Stimulated activated CD8-positive, alpha-beta memory T cell treated with anti-CD3 and anti-CD28 coated beads, Interleukin-4, amount 100 ng/mL, for 1 hour (primary cell): ENCODE measurements at places on chromosomes 4 and X.

DNA sequence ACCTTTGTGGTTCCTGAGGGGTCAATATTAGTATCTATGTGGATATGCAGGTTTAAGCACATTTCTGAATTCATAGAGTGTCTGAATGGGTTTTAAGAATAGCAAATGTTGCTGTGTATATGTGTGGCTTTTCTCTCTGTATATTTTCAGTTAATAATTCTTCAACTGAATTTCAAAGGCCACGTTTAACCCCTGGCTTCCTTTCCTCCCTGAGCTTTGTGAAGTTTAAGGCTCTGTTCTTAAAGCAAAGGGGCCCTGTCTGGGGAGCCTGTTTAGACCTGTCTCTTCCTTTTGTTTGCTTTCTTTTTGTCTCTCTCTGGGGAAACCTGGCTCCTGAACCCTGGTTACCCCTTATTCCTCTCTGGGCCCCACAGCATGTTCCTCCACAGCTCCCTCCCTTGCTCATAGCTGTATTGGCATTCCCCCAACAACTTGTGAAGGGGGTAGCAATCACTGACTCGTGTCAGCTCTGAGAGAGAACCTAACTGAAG lies 139.1 kb downstream of the COL4A6 start:
- no peak for DNase-seq

DNA sequence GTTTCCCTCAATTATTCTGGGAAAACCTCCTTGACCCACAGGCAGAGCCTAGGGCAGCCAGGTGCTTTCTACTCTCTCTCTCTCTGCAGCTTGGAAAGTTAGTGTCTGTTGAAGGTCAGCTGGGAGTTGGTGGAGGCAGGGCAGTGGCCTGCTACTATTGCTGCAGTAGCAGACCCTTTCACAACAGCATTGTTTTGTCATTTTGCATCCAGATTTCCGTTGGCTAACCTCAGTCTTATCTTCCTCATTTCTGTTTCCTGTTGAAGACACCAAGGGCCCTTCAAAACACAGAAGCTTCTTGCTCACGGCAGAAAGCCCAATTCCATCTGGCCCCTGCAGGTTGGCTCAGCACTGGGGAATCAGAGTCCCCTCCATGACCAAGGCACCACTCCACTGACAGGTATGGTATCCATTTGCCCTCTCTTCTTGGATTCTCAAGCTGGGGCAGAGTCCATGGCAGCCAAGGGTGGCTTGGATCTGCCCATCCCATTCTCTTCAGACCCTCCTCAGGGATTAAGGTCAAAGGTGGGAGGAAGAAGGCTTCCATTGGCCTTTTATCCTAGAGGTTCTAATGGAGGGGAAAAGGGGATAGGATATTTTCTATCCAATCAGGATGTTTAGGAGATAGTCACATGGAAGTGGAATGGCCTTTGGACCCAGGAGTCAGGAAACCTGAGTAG lies 24.6 kb downstream of the VSIG4 start:
- DNase-seq: no peak

- DNase-seq: no peak
Measured at GRCh38 chrX:121802881-121803412, 755.5 kb downstream of the GLUD2 start.

- DNase-seq: no peak
Measured at GRCh38 chr4:37982736-37983135, 22.5 kb downstream of the PTTG2 start.

- no peak for DNase-seq
Measured at GRCh38 chrX:115266300-115266699, 23.2 kb upstream of the LUZP4 start.

GRCh38 chr4:90186229-90186628 lies 59.0 kb downstream of the CCSER1 start:
- DNase-seq: no peak

DNA sequence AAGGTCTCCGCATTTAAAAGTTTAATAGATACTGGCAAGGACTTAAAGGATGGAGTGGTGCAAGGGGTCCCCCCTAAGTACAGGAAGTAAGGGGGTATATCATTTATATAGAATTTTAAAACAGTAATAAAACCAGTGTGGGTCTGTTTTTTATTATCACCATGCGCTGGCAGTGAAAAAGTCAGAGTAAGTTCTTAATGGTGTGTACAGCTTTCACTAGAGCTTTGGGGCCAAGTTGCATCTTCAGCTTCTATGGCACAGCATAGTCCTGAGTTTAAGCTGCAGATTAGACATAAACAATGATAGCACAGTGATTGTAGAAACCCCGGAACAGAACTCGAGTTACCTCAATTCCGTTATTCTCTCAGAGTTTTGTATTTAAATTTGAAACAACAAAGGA lies 27.6 kb downstream of the RHOH start:
- no peak for DNase-seq

GRCh38 chr4:7631288-7632014 lies 196.7 kb upstream of the PSAPL1 start:
- DNase-seq: no peak

DNA sequence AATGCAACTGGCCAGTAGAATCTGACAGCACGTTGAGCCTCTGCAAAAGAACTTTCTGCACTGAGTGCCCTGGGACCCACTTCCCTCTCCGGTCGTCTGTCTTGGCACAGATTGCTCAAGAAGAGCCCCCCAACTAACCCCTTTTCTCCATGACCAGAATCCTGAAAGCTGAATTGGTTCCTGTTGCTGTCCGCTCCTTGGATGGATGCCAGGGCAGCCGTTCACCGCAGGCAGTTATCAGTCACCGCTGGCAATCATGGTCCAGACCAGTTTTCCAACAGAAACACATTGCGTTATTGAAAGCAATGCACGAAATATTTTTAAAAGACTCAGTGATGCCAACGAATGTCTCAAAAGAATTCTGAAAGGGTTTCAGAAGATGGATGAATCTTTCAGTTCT lies 733.7 kb upstream of the FRG1 start:
- no peak for DNase-seq

- no peak for DNase-seq
Measured at GRCh38 chrX:121298499-121298898, 251.1 kb downstream of the GLUD2 start.

DNA sequence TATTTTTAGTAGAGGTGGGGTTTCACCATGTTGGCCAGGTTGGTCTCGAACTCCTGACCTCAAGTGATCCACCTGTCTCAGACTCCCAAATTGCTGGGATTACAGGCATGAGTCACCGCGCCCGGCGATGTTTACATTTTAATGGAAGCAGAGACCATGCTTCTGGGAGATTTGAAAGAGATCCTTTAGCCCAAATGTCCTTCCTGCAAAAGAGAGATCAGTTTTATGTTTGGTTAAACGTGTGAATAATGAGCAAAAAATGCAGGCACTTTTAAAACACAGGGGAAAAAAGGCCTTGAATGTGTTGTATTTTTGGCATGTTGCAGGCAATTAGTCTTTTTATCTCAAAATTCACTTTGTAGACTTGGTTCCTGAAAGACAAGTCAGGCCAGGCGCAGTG lies 95.8 kb upstream of the ELOVL6 start:
- no peak for DNase-seq

DNA sequence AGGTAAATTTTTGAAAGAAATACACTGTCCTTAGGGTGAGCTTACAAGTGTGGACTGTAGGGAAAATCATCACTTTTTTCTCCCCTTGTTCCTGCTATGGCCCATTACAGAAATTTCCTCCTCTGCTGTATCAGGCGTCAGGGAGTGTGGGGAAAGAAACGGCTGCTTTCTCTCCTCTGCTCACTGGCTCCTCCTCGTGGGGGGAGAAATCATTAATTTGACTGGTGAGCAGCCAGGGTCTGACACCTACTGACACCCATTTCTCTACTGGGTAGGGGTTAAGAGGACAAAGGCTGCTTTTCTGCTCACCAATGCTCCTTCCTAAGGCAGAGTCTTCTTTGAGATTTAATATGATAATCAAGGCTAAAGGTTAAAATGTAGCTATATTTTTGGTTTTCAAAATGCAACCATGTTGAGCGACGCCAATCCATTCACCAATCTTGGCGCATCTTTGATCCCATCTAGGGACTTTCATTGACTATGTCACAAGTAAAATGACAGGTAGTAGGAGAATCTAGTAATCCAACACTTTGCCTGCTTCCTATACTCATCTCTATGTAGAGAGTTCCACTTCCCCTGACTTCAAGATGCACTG lies 25.1 kb downstream of the SETD7 start:
- peak; percentile 7 for DNase-seq

DNA sequence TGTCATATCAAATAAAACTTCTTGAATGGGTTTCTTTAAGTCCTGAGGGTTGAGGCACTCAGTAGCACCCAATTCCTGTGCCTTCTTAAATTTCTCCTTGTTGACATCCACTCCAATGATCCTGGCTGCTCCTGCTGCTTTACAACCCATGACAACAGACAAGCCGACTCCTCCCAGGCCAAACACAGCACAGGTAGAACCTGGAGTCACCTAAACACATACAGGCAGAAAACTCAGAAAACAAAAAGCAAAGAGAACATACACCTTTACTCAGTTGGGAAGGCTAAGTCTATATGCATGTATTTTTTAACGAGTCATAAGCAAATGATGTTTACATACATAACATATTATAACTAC lies 10.3 kb downstream of the ADH6 start:
- no peak for DNase-seq

- no peak for DNase-seq
Measured at GRCh38 chr4:152862608-152863007, 73.5 kb upstream of the FHDC1 start.

- DNase-seq: no peak
Measured at GRCh38 chrX:79182616-79183015, 38.1 kb downstream of the GPR174 start.

DNA sequence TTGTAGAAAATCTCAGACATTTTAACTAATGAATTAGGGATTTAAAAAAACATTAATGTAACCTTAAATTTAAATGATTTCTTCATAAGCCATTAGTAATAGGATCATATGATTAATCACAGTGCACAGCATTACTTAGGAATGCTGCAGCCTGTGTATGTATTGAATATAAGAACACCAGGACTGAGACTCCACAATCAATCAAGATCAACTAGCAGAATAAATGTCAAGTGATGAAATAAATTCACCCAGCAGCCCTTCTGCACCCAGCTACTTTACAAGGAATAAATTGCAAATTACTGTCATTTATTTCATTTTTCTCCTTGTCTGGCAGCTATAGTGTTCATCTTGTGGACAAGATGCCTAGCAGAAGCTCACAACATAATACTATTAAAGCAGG lies 46.5 kb downstream of the NEIL3 start:
- no peak for DNase-seq

DNA sequence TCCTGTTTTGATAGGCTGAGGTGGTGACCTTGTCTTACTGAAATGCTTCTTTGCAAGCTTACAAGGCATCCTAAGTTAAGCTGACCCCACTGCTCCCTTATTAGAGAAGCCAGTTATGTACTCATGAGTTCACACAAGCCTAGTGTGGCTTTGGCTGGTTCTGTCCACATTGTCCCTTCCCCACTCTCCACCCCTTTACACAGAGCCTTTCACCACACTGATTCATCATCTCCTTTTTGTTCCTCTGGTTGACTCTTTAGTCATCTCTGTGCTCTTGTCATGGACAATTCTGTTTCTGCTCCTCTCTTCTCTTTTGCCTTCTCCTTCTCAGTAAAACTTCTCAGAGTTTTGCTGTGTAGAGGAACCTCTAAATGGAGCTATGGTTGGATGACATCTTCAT lies 4.9 kb downstream of the CHRNA9 start:
- no peak for DNase-seq

DNA sequence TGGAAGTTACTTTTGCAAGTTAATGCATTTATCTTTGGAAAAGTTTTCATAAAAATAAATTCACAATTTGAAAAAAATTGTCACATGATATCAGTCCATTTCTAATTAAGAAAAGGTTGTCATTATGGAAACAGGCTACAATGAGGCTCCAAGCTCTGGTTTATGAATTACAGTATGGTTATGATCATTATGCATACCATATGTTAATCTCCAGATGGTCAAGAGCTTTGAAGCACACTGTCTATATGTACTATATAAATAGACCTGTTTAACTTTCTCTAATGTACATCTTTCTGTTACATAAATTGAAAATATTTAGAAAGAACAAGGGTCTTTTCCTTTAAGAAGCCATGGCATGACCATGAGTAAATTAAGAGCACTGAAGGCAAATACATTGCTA lies 2338.8 kb downstream of the PCDH7 start:
- no peak for DNase-seq

GRCh38 chr4:118398226-118399090 lies 45.7 kb upstream of the PRSS12 start:
- no peak for DNase-seq

- DNase-seq: no peak
Measured at GRCh38 chrX:126825566-126826193, 6.2 kb downstream of the PRR32 start.

GRCh38 chr4:83922402-83922801 lies 386.5 kb downstream of the GPAT3 start:
- no peak for DNase-seq

- no peak for DNase-seq
Measured at GRCh38 chr4:142707401-142707800, 138.7 kb downstream of the INPP4B start.

DNA sequence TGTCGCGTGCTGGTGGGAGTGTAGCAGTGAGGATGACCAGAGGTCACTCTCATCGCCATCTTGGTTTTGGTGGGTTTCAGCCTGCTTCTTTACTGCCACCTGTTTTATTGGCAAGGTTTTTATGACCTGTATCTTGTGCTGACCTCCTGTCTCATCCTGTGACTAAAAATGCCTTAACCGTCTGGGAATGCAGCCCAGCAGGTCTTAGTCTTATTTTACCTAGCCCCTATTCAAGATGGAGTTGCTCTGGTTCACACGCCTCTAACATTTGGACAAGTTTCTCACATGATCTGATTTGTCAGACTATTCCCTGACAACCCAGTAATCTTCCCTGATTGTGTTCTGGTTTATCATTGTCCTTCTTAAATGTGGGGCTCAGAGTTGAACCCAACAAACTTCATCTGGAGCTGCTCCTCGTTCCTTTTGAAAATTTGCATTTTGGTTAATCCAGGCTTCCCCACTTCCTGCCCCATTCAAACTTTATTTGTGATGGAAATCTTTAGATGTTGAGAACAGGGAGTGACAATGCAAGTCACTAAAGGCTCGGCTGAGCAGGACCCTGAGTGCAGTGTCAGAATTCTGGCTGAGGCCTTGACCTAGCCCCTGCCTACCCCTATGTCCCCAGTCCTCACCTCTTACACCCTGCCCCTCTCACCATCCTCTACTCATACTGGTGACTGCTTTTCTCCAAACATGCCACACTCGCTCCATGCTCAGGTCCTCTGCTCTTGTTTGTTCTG lies 226.8 kb downstream of the STIM2 start:
- DNase-seq: no peak

DNA sequence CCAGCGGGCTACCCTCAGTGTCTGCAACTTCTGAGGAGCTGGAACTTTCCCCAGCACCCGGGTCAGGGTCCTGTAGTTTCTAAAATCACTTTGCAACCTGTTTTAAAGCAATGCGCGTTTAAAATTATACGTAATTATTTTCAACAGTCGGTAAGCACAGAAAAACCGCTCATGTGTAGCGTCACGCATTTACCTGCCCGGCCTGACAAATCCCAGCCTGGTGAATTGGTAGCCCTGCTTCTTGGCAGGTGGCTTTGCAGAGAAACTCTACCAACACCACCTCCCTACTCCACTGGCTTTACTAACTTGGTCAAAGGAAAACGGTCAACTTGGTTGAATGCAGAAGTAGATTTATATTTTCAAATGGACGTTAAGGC lies 640 bp downstream of the BANK1 start:
- DNase-seq: no peak

GRCh38 chr4:30719454-30720020 lies 632 bp upstream of the PCDH7 start:
- DNase-seq: no peak
